ENCODE measurements at places on chromosomes 4 and X.

GRCh38 chr4:48907706-48908477 is 1.3 kb upstream of the OCIAD2 start:
- DNase-seq, result no peak

DNA sequence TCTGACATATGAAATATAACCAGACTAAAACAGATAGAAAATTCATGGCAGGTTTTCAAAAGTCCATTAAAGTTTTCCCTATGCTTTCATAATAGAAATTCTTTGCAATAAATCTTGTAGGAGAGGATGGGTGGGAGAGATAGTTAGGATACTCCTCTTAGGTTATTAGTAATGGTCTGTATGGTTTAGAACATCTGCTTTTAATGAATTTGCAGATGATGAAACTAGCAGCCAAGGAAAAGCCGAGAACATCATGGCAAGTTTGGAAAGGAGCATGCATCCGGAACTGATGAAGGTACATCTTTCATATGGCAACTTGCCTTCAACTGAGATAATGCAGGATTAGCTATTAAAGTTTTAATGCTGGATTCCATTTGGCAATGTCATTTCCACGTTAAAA is 70.7 kb downstream of the DOCK11 start:
- DNase-seq, result no peak

GRCh38 chr4:177190995-177191580 is 118.6 kb upstream of the NEIL3 start:
- DNase-seq, result no peak

DNA sequence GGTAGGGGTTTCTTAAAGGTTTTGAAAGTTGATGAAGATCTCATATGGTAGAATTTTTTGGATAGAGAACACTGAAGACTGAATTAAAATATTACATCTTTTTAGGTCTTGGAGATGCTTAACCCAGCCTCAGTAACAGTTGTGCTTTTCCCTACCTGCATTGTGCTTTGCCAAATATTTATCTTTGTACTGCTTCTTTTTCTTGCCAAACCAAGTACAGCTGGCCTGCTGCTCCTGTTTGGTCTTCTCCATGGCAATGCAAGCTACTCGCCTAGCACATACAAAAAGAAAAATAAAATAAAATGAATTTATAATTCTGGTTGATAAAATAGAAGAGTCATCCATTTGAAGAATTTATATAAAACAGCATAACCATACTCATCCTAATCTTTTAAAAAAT is 95.4 kb downstream of the NYX start:
- no peak for DNase-seq

DNA sequence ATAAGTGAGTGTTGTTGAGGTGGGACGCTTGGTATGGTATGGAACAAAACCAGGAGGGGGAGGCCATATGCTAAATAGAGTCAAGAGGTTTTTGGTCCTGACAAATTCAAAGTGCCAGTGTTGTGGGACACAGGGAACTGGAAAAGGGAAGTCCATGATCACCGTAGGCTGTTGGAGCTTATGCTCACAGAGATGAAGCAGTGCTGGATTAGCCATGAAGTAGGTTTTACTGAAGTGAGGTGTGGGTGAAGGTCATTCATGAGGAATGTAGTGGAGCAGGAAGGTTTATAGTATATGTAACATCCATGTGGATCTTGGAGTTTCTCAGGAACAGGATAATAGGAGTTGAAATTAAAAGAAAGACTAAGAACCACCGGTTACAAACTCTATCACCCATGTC is 256.1 kb upstream of the PITX2 start:
- DNase-seq, result no peak

DNA sequence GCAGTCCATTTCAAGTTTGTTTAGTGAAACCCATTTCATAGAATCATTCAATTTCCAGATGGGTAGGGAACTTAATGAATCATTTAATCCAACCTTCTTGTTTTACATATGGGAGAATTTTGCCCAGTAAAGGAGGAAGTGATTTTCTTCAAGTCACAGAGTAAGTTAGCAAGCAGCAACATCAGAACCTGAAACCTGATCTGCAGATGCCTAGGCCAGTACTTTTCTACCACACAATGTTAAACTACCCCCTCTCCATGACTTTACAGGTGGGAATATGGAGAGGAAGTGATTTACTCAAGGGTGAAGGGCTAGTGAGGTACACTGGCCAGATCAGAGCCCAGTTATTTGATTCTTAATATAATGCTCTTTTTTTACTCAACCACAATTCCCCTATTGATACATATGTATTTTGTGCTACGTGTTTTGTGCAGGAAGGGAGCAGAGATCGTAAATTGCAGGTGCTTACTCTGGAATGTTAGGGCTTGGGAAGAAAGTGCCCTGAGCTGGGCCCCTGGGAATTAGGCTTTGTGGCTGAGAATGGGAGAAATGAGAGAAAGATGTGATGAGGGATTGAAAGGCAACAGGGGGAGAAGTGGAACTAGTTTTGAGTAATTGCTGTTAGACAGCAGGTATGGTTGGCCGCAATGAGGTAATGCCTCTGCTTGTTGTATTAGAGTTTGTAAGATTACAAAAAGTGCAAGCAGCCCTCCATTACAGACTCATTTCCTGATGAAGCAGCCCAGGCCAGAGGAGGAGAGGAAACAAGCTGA is 6.8 kb downstream of the LHFPL1 start:
- DNase-seq, result no peak

DNA sequence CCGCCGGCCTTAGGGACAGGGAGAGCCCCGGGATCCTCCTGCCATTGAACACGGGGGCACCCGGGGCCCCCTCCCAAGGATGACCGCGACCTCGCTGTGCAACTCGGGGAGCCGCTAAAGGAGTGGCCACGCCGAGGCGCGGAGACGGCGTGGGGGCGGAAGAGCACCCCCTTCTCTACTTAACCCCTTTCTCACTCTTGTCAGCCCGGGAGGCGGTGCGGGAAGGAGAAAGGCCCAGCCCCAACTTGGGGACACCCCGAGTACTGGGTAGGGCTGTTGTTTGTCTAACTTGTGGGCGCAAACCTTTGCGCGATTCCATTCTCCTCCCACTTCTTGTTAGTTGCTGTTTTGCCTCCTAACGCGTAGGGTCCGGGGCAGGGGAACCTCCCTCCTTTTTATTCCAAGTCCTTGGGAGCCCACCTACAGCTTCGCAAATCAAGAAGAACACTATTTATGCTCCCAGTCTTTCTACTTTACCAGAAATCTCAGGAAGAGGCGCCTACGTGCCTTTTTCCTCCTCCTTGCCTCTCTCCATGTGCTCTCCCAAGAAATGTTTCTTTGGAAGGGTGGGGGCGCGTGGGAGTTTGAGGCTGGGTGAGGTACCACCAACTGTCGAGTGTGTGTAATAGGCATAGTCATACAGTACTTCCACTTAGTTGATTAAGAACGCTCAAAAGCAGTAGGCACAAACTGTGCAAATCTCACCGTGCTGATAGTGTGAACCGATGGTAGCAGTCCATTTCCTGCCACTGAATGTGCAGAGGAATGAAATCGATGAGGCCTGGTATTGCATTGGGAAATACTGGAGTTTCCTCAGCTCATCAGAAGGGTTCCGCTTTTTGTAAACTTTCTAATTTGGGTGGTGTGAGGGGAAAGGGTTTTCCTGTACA is 813 bp downstream of the DIAPH2 start:
- DNase-seq, result no peak

DNA sequence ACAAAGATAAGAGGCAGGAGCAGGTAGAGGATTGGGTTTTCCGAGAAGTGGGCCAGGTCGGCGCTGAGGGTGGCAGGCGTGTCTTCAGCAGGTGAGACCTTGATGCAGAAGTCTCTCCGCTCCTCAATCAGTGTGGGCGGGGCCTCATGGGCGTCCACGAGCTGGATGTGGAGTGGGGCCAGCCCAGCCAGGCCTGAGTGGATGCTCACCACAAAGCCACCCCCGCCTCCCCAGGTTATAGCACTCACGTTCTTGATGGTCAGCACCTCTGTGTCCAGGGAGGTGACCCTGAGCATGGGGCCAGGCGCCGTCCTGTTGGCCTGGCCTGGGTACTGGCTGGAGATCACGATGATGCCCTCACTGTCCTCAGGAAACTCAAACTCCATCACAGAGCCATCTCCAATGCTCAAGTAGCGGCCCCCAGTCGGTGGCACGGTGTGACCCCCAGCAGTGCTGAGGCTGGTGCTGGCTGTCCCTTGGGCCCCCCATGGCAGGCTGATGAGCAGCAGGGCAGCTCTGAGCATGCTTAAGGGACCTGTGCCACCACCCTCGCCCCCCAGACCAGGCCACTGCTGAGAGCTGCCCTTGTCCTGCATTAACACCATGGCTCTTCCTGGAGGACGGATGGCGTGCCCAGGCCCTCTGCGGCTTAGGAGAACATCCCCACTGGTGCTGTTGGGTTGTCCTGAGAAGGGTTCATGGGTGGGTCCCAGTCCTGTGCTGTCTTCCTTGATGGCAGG is 1.9 kb downstream of the SLC10A3 start:
- no peak for DNase-seq

DNA sequence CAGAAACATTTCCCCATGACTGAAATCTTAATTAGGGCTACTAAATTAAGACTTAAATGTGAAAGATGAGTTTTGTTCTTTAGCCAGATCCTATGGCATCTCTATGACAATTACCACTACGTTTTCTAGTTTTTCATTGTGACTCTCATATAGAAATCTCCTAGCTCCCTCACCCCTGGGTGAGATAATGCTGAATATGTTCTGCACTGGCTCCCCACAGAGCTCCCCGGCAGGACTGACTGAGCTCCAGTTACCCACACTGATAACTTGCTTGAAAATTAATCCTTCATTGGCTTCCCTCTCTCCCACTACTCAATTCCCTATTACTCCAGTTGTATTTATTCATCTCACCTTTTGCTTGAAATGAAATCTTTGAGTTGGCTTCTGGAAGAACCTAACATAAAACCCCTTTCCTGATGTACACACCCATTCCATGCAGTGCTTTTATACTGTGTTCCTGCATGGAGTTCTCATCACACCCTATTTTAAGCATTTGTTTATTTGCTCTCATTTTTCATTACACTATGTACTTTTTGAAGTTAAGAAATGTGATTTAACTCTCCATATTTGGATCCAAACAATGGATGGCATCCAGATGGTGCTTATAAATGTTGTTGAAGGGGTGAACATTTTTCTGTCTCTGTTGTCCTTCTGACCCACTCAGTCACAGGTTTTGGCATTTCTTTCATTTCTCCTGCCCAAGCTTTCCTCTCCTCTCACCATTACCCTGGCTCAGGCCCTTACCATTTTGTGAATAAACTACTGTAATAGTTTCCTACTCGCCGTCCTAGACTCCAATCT is 623.4 kb downstream of the SPRY1 start:
- DNase-seq, result no peak

GRCh38 chrX:47927212-47927611 is 76.6 kb downstream of the ZNF182 start:
- no peak for DNase-seq

GRCh38 chr4:143377611-143378099 is 41.0 kb downstream of the GAB1 start:
- DNase-seq, result no peak

DNA sequence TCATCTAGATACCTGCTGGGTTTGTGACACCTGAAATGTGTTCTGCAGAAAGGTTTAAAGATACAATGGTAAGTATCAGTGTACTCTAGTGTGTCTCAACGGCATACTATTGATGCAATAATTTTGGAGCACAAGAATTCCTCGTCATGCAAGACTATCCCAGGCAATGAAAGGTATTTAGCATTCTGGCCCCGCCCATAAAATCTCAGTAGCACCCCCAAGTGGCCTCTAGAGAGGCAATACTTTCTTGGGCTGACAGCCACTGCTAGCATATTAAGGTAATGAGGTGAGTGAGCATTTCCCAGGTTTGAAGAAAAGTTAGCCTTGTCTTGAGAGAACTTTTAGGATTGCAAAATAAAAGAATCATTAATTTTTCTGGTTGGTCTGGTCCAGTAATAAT is 24.0 kb downstream of the TAB3 start:
- no peak for DNase-seq

- DNase-seq, result no peak
Observed at GRCh38 chr4:109041463-109042360, 260.7 kb downstream of the COL25A1 start.

- DNase-seq, result no peak
Observed at GRCh38 chrX:47933946-47934345, 69.8 kb downstream of the ZNF182 start.

DNA sequence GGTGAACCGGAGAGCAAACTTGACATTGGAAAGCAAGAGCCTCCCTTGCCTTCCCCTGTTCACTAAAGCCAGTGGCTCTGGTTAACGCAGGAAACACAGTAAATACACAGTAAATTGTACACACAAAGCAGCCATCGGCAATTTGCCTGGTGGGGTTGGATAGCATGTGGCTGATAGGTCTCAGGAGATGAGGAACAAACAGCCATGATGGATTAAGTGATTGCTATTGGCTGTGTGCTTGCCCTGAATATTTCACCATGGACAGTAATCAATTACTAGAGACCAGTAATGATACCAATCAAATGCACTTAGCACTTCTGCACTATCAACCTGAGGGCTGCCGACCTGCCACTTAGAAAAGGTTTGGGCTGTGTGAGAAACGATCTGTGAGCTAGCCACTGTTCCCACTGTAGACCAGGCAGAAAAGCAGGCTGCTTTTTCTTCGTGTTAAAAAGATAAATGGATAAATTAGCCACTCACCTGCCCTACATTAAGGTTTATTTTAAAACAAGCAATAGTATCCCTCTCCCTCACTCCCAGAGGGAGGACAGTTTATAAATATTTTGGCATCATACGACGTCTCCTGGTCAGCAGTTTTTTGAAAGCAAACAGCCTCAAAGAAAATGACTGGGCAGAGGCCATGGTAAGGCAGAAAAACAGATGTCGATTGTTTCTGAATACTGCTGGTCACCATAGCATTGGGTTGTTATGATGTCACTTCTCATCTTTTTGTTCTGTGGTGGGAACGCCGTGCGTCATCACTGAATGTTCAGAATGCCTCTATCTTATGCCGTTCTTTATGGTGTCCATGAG is 167.1 kb downstream of the MAML3 start:
- DNase-seq, result no peak

DNA sequence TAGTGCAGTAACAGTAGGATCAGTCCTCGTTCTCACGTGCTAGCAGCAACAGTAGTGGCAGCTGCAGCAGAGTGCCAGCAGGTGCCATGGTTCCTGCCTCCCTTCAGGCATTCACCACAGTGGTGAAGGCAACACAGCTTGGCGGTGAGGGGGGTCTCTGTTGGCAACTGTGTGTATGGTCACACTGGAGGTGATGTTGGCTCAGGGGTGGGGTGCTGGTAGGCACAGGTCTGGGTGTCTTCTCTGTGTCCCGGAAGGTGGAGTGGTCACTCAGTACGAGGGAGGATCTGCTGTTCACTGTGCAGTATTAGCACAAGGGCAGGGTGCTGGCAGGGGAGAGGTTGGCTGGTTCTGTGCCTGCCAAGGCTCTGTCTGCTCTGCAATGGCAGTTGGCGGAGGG is 671.8 kb downstream of the CCSER1 start:
- DNase-seq, result no peak

GRCh38 chr4:118927974-118928373 is 39.3 kb downstream of the SYNPO2 start:
- no peak for DNase-seq

DNA sequence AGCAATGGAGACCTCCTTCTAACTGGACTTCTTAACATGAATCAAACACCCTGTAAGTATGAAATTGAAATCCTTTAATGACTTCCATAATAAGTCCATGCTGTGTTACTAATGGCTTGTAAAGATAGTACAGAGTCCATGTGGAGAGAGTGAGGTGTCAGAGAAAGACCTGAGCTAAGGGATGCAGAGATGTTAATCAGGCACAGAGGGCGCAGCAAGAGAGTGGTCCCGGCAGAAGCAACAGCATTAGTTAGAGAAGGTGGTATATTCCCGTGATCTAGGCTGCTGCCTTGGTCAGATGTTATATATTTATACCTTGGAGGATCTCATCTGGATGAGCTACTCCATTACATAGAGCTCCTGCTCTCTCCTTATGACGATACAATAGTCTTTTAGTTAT is 295.3 kb downstream of the LDB2 start:
- DNase-seq, result no peak

GRCh38 chrX:86028681-86029080 is 18.7 kb downstream of the CHM start:
- no peak for DNase-seq
